GM12891 (cell line): ENCODE measurements at places on chromosomes 11 and 22.

GRCh38 chr11:106482917-106483785, 405.7 kb downstream of the AASDHPPT start:
- DNase-seq = no peak

DNA sequence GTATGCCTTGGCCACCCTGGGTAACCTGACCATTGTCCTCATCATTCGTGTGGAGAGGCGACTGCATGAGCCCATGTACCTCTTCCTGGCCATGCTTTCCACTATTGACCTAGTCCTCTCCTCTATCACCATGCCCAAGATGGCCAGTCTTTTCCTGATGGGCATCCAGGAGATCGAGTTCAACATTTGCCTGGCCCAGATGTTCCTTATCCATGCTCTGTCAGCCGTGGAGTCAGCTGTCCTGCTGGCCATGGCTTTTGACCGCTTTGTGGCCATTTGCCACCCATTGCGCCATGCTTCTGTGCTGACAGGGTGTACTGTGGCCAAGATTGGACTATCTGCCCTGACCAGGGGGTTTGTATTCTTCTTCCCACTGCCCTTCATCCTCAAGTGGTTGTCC, 2.7 kb downstream of the OR51D1 start:
- no peak for DNase-seq

DNA sequence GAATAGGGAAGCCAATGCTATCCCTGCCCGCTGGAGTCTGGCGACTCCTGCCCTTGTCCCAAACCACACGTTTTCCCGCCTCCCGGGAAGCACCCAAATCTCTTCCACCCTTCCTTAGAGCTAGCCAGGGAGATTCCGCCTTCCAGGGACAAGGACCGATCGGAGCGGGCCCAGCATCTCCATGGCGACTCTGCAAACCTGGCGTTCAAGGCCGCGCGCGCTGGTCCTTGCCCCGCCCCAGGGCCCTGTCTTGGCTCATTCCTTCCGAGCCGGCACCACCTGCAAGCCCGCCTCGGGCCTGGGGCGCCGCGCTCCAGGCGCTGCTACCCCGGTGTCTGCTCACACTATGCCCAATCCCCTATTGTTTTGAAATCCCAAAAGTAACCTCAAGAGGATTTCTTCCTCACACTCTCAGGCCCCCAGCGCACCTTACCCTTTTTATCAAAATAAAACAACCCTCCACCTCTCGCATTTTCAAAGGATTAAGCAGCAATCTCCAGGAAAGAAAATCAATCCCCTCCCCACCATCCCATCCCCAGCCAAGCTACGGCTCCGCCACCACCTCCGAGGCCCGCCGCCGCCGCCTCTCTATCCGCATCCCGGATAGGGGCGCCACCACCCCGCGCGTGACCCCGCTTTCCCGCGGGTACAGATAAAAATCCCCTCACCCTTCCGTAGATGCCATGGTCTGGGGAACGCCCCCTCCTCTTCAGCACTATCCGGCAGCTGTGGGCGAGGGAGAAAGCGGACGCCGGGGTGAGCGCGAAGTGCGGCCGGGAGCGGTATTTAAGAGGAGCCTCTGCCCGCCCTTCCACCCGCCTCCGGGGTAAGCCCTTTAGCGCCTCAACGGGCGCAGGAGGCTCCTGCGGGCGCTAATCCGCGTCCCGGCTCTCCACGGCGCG, 825 bp downstream of the SLC1A2 start:
- DNase-seq = peak; percentile 40

- no peak for DNase-seq
Observed at GRCh38 chr11:126518972-126519690, 163.6 kb downstream of the ST3GAL4 start.

GRCh38 chr11:133082841-133083488, 449.3 kb downstream of the OPCML start:
- peak; percentile 87 for DNase-seq

GRCh38 chr11:109853156-109853776, 239.9 kb upstream of the ZC3H12C start:
- no peak for DNase-seq

GRCh38 chr11:46618837-46619236, 1.5 kb downstream of the ATG13 start:
- DNase-seq = no peak

DNA sequence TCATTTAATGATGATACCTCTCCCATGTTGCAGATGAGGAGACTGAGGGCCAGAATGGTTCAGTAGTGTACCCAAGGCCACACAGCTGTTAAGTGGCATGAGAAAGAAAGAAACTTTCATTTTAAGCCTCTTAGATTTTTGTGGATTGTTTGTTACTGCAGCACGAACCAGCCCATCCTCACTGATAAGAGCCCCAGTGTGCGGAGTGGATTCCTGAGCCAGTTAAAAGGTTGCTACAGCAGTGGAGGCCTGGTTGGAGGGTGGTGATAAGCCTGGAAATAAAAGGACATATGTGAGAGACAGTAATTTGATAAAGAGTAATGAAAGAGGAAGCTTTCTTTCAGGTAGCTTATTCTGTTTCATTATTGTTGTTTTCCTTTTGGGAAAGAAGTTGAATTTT, 89.0 kb downstream of the ATXN10 start:
- no peak for DNase-seq

DNA sequence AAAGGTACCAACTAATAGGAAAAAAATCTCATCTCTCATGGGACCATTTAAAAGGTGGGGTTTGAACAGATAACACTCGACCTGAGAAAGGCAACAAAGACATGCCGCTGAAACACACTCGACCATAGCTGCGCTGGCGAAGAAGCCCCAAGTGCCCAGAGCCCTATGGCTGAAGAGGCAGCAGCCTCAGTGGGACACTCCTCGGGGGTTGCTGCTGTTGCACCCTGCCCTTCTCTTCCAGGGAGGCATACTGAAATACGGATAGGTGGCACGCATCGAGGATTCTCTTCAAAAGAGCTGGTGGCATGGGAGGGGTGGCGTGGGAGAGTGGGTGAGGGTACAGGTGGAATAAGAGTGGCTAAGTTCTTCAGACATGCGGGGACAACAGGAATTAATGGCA, 18.5 kb upstream of the PHLDA2 start:
- DNase-seq = no peak

- no peak for DNase-seq
Observed at GRCh38 chr11:107973641-107974040, 35.1 kb upstream of the CUL5 start.

- DNase-seq = no peak
Observed at GRCh38 chr11:47572715-47573255, 6.0 kb downstream of the KBTBD4 start.

DNA sequence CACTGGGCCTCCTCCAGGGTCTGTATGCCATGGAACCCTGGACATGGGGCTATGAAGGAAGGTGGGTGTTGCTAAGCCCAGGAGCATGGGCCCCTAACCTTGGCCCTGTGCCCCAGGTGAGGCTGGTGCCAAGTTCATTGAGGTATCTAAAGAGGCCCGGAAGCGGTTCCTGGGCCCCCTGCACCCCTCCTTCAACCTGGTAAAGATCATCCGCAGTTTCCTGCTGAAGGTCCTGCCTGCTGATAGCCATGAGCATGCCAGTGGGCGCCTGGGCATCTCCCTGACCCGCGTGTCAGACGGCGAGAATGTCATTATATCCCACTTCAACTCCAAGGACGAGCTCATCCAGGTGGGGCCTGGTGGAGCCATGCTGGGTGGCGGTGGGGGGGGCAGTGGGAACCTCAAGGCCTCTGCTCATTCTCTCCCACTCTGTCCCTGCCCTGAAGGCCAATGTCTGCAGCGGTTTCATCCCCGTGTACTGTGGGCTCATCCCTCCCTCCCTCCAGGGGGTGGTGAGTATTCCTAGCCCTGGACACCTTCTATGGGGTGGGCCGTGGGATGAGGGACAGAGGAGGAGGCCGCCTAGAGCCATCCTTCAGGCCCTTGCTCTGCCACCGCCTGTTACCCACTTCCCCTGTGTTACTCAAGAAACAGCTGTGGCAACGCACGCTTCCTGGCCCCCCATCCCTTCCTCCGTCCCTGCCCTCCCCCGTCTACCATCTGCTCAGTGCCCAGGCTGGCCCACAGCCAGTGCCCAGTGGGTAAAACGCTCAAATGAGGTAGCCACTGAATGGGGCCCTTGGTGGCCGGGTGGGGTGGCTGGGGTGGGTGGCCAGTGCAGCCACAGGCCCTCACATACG, 3.0 kb downstream of the PNPLA2 start:
- DNase-seq = no peak
